ENCODE measurements at places on chromosomes 5 and 9.

- DNase-seq = peak; percentile 69
Observed at GRCh38 chr9:130835441-130836298, 616 bp downstream of the ABL1 start.

DNA sequence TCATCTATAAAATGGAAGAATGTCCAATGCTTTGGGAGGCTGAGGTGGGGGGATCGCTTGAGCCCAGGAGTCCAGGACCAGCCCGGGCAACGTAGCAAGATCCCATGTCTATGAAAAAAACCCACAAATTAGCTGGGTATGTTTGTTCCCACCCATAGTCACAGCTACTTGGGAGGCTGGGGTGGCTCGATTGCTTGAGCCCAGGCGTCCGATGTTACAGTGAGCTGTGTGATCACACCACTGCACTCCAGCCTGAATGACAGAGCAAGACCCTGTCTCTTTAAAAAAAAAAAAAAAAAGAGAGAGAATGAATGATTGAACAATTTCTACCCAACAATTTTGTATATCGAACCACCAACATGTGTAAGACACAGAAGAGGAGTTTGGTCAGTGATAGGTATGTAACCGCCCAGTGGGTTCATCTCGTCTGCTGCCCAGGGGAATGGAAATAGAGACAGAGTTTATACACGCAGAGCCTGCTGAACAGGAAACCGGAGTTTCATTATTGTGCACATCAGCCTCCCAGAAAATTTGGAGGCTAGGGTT, 26.2 kb upstream of the ERGIC1 start:
- DNase-seq = no peak

DNA sequence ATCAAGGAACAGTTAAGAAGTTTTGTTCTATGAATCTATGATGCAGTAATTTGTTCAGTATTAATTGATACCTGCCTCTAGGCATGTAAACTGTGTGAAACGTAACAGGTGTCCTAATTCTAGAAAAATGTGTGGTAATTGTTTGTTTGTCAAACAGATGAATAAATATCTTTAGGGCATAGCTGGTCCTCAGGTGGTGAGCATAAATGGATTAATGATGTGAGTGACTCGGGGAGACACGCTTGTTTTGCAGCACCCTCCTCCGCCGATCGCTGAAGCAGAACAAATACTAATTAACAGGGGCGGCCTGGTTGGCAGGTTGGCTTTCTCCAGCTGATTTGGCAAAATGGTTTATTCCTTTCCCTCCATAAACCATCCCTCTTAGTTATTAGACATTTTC, 88.8 kb downstream of the TLE4 start:
- DNase-seq = no peak

GRCh38 chr5:133861161-133861737, 107.2 kb downstream of the C5orf15 start:
- DNase-seq = no peak

DNA sequence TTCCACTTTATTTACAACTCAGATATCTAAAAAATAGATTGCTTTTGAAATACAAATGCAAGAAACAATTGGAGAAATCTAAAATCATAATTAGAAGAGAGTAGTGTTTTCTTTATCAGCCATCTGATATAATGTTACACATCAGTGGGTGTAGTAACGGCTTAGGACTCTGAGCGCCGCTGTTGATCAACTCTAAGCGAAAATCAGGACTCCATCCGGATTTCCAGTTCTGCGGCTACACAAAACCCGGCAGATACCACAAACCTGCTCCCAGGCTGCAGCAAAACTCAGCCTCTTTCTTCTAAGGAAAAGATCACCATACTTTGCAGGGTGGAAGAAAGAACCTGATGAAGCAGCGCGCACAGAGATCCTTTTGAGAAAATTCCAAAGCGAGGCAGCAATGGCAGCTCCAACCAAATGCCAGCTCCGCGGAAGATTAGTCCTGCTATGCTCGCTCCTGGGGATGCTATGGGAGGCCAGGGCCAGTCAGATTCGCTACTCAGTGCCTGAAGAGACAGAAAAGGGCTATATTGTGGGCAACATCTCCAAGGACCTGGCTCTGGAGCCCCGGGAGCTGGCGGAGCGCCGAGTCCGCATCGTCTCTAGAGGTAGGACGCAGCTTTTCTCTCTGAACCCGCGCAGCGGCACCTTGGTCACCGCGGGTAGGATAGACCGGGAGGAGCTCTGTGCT, at the start of gene PCDHGA9:
Gene PCDHGA9 (plus strand): TSS at position 226 of the 691 bp plus-strand sequence. CDS start 175 bp downstream, at position 401.
- peak; percentile 67 for DNase-seq

DNA sequence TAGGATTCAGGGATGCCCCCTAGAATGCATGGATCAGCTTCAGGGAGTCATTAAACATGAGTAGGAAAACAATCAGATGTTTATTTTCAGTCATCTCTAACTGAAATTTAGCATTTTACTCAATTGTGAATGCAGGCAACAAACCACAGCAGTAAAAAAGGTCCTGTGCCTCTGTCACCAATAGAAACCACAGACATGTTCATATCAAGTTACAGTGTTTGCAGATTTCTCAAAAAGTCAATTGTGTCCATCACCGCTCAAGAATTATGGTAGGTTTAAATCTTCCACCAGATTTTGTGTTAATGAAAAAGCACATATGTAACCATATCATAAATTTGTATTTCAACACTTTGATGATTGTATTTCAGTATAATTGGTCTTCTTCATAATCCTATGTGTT, 68.4 kb upstream of the SLC1A1 start:
- DNase-seq = no peak

DNA sequence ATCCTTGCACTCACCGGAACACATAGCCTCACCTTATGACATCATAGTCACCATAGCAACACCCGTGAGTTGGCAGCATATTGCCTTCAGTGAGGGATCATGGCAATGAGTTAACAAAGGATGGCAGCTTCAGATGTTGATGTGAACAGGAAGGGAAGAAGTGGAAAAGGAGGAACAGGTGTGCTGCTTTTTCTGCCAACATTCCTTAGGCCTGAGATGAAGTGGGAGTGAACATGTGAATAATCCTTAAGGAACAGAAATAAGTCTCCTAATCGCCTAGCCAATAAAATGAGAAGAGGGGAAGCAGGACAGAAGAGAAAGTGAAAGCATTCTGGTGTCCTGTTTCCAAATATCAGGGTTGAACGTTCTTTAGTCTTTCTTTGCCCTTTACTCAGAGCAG, 360.0 kb downstream of the BRINP1 start:
- DNase-seq = no peak

GRCh38 chr5:156815988-156816599, 34.0 kb upstream of the PPP1R2B start:
- no peak for DNase-seq

DNA sequence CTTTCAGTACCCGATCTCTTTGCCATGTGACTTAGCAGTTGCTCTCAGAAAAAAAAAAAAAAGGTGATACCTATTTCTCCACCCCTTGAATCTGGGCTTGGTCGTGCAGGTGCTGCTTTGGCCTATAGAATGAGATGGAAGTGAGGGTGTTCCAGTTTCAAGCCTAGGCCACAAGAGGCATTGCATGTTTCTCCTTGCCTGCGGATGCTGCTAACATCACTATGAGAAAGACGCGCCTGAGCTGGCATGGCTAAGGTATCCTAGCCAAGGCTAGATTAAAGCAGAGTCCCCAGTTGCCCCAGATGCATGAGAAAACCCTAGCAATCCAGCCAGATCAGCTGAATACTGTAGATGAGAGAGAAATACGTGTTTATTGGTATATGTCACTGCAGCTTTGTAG, 14.7 kb upstream of the CSF1R start:
- no peak for DNase-seq

GRCh38 chr5:141360685-141361084, 891 bp downstream of the PCDHGB2 start:
- no peak for DNase-seq

DNA sequence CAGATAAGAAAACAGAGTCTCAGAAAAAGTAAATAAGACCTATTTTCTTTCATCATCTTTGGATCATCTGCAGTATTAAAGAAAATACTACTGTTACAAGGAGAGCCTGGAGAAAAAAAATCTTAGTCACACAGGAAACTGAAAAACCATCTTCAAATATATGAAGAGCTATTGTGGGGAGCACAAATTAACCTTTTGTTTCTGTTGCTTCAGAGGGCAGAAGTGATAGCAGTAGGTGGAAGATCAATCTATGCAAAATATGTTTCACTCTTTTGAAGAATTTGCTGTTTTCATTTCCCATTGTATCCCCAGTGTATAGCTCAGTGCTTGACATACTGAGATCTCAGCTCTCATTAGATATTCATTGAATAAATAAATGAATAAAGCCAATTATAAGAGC, 13.1 kb upstream of the CEMIP2 start:
- no peak for DNase-seq

DNA sequence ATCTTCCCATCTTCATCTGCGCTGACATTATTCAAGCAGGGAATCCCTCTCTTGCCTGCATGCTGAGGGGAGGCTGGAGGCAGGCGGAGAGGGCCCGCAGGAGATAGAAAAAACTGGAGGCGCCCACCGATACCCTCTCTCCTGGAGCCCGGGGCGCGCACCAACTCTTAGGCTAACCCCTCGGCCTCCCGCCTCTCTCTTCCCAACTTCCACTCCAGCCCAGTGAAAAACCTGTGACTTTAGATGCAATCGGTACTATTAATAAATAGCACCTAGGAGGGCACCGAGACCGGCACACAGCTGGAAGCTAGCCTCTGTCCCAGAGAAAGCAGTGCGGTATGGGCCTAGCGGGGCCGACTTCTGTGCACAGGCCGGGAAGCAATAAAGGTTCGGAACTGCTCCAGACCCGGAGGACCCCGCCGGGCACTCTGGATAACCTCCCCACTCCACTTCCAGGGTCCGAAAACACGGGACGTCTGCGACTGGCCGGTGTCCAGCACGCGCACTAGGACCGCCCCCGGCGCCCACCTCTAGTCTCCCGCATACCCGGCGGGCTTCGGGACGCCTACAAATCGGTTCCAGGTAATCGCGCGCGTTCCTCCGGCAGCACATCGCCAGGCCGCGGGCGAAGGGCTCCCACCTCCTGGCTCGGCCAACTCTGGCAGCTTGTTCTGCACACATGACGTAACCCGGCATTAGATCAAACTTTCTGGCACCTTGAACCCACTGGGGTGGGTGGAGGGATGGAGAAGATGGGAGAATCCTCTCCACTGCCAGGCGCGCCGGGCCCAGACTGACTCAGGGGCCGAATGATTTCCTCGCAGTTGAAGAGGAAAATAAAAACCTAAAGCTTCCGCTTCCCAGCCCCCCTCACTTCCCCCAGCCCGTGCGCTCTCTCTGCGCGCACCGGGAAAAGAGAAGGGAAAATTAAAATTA, 1.4 kb downstream of the EFNA5 start:
- no peak for DNase-seq

- DNase-seq = no peak
Observed at GRCh38 chr5:137954131-137954879, 65.0 kb downstream of the PKD2L2 start.
